Lung microvascular endothelial cell (primary cell): ENCODE measurements at places on chromosomes 3 and 15. TPM values are rescaled to one million over a fixed set of nuclear protein-coding genes. Genes with fewer than 3 reads are reported as not detected.
A peak's percentile ranks its signal among the peaks of the same experiment; 100 is the strongest.

The OCA2 gene
- not detected in 2 replicates for total RNA-seq

The ITGA11 gene
- 6.3 and 8.7 TPM in 2 replicates for total RNA-seq

The CNTN6 gene
- 0.22 TPM in 1 of 2 replicates, not detected in the other for total RNA-seq

GRCh38 chr3:63354160-63354559 is 76.1 kb downstream of the SYNPR start:
- no peak for DNase-seq

GRCh38 chr3:30368978-30369377 is 237.4 kb upstream of the TGFBR2 start:
- DNase-seq, result no peak

DNA sequence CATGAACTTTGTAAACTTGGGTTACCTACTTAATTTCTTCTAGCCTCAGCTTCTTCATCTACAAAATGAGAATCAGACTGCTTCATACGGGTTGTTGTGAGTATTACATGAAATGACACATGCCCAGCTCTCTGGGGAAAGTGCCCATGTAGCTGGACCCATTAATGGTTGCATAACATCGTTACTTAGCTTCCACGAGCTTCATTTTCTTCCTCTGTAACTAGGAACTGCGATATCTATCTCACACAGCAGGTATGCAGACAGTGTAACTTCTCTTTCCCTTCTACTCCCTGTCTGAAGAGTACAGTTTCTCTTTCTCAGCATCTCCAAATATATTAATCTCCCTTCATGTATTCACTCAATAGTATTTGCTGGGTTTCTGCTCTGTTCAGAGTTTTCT is 37.9 kb upstream of the DLG1 start:
- DNase-seq, result no peak

DNA sequence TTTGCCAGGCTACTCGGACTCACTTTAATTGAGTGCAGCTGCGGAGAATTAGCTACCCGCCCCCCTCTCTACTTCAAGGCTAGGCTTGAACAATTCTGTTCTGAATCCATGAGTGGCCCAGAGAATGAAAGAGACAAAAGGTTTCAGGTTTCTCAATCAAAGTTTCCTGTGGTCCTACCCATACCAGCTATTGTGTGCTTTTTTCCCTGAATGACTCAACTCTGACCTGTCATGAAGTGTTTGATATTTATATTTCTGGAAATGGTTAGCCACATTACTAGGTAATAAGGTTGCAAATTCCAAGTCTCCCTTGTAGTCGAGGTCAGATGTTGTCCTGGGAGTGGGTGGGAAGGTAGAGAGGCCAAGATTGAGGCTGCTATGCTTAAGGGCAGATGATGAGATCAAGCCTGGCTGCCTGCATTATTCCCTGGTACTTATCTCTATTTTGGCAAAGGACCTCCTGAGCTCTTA is 392.7 kb upstream of the TBL1XR1 start:
- peak; percentile 88 for DNase-seq

- DNase-seq, result no peak
Measured at GRCh38 chr3:71323558-71323957, 260.0 kb downstream of the FOXP1 start.

GRCh38 chr3:138412821-138413551 is 21.4 kb upstream of the ESYT3 start:
- DNase-seq, result peak; percentile 19

GRCh38 chr3:114770874-114771273 is 376.2 kb downstream of the ZBTB20 start:
- no peak for DNase-seq

- DNase-seq, result no peak
Measured at GRCh38 chr3:172804323-172804722, 53.8 kb downstream of the ECT2 start.

- DNase-seq, result no peak
Measured at GRCh38 chr3:161212906-161213305, 8.2 kb upstream of the NMD3 start.
